ENCODE measurements at places on chromosomes 1 and 21. TPM values are rescaled to one million over a fixed set of nuclear protein-coding genes. Genes with fewer than 3 reads are reported as not detected.

The SLC25A34 gene
- total RNA-seq = 4.1 TPM

The PTPN7 gene
- not detected for total RNA-seq

The TSPEAR gene
- total RNA-seq = not detected

The FCER1A gene
- not detected for total RNA-seq

The RNF186 gene
- not detected for total RNA-seq

The PLPP3 gene
- total RNA-seq = 11.7 TPM

The IFI44 gene
- not detected for total RNA-seq

The HSF2BP gene
- total RNA-seq = 1.0 TPM

The TOMM40L gene
- total RNA-seq = 20.7 TPM

The ENAH gene
- 265 TPM for total RNA-seq

DNA sequence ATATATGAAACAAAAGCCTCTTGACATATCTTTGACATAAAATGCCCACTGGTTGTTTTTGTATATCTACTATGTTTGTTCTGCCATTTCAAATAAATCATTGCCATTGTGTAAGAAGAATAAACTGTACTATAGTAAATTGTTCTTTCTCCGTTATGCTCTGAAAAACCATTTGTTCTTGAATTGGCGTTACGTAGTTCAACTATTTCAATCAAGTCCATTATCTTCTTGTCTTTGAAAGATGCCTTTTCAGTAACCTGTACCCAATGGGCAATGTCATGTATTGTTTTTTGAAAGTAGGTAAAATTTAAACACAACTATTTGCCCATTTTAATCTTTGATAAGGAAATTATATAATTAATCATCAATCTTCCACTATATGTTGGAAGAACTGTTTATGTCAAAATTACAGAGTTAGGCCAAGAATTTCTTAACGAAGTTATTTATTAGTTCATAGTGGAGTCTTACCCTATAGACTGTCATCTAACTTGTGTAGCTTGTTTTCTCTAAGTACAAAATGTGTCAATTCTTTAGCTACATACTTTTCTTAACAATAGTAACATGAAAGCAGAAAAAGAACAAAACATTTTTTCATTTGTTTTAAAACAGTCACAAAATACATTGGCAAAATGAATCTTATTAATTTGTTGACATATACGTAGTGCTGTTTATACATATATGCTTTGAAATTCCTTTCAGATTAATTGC lies 294.8 kb downstream of the PTPRC start:
- H3K27me3 ChIP-seq = no peaks in the 10 kb centered on the region
- no peak overlapping the region for H3K4me3 ChIP-seq
- H3K27ac ChIP-seq = no peak overlapping the region
- H3K36me3 ChIP-seq = no peaks in the 10 kb centered on the region
- DNase-seq = no peak

GRCh38 chr1:203306089-203306964 lies 1.0 kb downstream of the BTG2 start:
- peaks cover 19% of the 10 kb centered on the region for H3K27me3 ChIP-seq
- peak overlapping the region; percentile 100 for H3K4me3 ChIP-seq
- H3K27ac ChIP-seq = peak overlapping the region; percentile 96
- H3K4me1 ChIP-seq = peaks cover 44% of the 10 kb centered on the region
- no peak for DNase-seq

- no peaks in the 10 kb centered on the region for H3K36me3 ChIP-seq
- H3K4me3 ChIP-seq = no peak overlapping the region
- H3K27me3 ChIP-seq = no peaks in the 10 kb centered on the region
- no peak for DNase-seq
- H3K27ac ChIP-seq = no peak overlapping the region
Observed at GRCh38 chr1:198444792-198445191, 95.7 kb downstream of the ATP6V1G3 start.

DNA sequence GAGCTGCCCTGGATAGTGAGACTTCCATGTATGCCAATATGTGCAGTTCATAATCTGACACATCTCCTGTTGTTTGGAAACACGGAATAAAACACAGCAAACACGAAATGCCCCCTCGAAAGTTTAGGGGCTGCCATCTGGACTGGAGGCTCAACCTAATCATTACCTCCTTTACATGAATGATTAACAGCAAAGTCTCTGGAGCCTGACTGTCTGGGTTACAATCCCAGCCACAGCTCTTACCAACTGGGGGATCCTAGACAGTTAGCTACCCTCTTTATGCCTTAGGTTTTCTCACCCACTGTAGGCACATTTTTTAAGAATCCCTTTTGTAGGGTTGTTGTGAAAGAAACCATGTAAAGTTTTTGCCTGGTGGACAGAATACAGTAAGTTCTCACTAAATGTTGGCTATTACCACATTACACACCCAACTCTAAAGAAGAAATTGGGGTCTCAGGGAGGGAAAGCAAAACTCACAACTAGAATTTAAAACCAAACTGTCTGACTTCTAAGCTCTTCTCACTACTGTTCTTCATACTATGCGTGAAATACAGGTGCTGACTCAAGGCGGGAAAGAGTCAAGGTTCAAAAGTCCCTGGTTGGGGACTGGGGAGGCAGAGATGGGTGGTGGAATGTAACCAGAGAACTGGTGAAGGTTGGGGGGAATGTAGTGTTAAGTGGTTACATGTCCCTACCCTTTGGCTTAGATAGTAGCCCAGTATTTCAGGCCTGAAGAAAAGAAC lies 24.2 kb downstream of the CYP4A22 start:
- no peak overlapping the region for H3K4me3 ChIP-seq
- peaks cover 4% of the 10 kb centered on the region for H3K27me3 ChIP-seq
- DNase-seq = no peak
- H3K4me1 ChIP-seq = no peaks in the 10 kb centered on the region

- no peak for DNase-seq
- no peak overlapping the region for H3K27ac ChIP-seq
- no peak overlapping the region for H3K4me3 ChIP-seq
Observed at GRCh38 chr1:200365897-200366426, 43.9 kb downstream of the ZNF281 start.

DNA sequence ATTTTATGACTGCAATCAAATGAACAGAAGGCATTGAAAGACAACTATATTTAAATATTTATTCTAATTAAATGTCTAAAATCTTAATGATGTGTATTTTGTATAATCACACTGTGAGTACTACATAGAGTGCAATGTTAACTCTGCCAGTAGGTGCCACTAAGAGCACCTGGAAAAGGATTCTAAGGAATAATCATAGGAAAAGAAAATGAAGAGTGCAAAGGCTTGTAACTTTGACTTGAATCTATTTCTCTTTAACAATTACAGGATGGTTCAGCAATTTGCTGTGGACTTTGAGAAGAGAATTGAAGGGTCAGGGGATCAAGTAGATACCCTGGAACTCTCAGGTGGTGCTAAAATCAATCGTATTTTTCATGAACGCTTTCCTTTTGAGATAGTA lies 200.4 kb downstream of the DNM3 start:
- H3K4me1 ChIP-seq = no peaks in the 10 kb centered on the region
- no peak overlapping the region for H3K4me3 ChIP-seq
- no peak for DNase-seq

- peak overlapping the region; percentile 35 for H3K27ac ChIP-seq
- peaks cover 2% of the 10 kb centered on the region for H3K27me3 ChIP-seq
- peaks cover 14% of the 10 kb centered on the region for H3K4me1 ChIP-seq
Observed at GRCh38 chr1:175841738-175842187, 98.4 kb upstream of the TNR start.

DNA sequence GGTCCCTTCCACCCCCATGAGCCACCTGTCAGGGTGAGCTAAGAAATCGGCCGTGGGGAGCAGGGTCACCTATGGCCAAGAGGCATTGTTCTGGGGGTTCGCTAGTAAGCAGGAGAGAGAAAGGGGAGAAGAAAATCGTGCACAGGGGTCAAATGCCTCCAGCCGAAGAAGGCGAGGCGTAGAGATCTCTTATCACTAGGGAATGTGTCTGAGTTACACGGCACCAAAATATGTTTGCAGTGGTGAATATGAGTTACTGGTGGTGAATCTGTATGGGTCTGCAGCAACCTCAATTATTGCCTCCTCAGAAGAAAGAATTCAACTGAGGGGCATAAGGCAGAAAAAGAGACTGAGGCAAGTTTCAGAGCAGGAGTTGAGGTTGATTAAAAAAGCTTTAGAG lies 54.2 kb upstream of the RABGAP1L start:
- no peak for DNase-seq
- H3K36me3 ChIP-seq = no peaks in the 10 kb centered on the region
- no peak overlapping the region for H3K27ac ChIP-seq
- no peaks in the 10 kb centered on the region for H3K4me1 ChIP-seq
- H3K4me3 ChIP-seq = no peak overlapping the region
- no peaks in the 10 kb centered on the region for H3K27me3 ChIP-seq

DNA sequence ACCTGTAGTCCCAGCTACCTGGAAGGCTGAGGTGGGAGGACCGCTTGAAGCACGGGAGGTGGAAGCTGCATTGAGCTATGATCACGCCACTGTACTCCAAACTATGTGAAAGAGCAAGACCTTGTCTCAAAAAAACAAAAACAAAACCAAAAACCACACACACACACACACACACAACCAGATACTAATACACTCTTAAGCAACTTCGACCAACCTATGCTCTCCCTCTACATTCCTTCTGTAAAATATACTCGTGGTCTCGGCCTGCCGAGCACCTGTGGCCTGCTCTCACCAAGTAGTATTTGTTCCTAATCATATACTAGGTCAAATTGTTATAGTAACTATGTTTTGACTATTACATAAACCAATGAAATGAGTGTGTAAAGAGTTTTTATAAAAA lies 13.5 kb upstream of the SYT2 start:
- H3K27ac ChIP-seq = peak overlapping the region; percentile 2
- H3K27me3 ChIP-seq = peaks cover 5% of the 10 kb centered on the region
- peaks cover 18% of the 10 kb centered on the region for H3K4me1 ChIP-seq
- no peaks in the 10 kb centered on the region for H3K36me3 ChIP-seq

GRCh38 chr1:54835131-54835898 lies 34.2 kb upstream of the TTC22 start:
- H3K4me1 ChIP-seq = no peaks in the 10 kb centered on the region
- H3K27ac ChIP-seq = no peak overlapping the region
- peaks cover 2% of the 10 kb centered on the region for H3K27me3 ChIP-seq
- no peak overlapping the region for H3K4me3 ChIP-seq
- H3K36me3 ChIP-seq = peaks cover 11% of the 10 kb centered on the region

- no peak overlapping the region for H3K27ac ChIP-seq
- peaks cover 8% of the 10 kb centered on the region for H3K27me3 ChIP-seq
- H3K4me3 ChIP-seq = peak overlapping the region; percentile 72
- peaks cover 5% of the 10 kb centered on the region for H3K4me1 ChIP-seq
- no peaks in the 10 kb centered on the region for H3K36me3 ChIP-seq
Observed at GRCh38 chr1:9183898-9184297, 50.7 kb upstream of the H6PD start.

- H3K27me3 ChIP-seq = peaks cover 20% of the 10 kb centered on the region
- peaks cover 11% of the 10 kb centered on the region for H3K36me3 ChIP-seq
- H3K27ac ChIP-seq = peak overlapping the region; percentile 100
- H3K4me3 ChIP-seq = peak overlapping the region; percentile 100
- H3K4me1 ChIP-seq = peaks cover 22% of the 10 kb centered on the region
Observed at GRCh38 chr1:193185211-193185610, 1.2 kb downstream of the B3GALT2 start.

DNA sequence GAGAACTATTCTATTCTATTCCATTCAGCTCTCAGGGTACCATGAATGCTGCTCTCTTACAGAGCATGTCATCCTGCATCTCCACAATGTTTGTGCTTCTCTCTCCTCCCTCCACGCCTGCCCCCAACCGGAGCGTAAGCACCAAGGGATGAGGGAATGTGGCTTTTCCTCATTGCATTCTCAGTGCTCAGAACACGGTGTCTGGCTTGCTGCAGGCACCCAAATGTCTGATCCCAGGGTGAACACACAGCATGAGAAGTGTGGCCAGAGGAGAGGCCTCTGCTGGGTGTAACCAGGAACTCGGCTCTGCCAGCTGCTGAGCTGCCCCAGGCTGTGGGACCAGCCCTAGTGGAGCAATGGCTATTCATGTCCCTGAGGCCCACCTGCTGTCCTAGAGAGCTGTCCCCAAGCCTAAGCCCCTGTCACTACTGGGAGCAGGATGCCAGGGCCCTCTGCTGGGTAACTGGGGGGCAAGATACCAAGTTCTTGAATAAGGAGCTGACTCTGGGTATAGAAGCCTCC lies 38.3 kb downstream of the OLFML2B start:
- no peak overlapping the region for H3K4me3 ChIP-seq
- no peak overlapping the region for H3K27ac ChIP-seq
- H3K27me3 ChIP-seq = peaks cover 2% of the 10 kb centered on the region
- H3K36me3 ChIP-seq = peaks cover 50% of the 10 kb centered on the region

- no peak overlapping the region for H3K4me3 ChIP-seq
- H3K27ac ChIP-seq = no peak overlapping the region
- DNase-seq = no peak
- no peaks in the 10 kb centered on the region for H3K4me1 ChIP-seq
- peaks cover 9% of the 10 kb centered on the region for H3K36me3 ChIP-seq
- peaks cover 3% of the 10 kb centered on the region for H3K27me3 ChIP-seq
Observed at GRCh38 chr1:184641894-184642293, 112.8 kb downstream of the EDEM3 start.

- no peak overlapping the region for H3K4me3 ChIP-seq
- DNase-seq = no peak
- no peaks in the 10 kb centered on the region for H3K27me3 ChIP-seq
- peaks cover 7% of the 10 kb centered on the region for H3K4me1 ChIP-seq
- H3K27ac ChIP-seq = no peak overlapping the region
Observed at GRCh38 chr1:23964790-23965740, 5.4 kb downstream of the PNRC2 start.

GRCh38 chr1:206693029-206693428 lies 8.3 kb downstream of the MAPKAPK2 start:
- H3K27ac ChIP-seq = peak overlapping the region; percentile 71
- H3K27me3 ChIP-seq = peaks cover 8% of the 10 kb centered on the region
- no peaks in the 10 kb centered on the region for H3K36me3 ChIP-seq

GRCh38 chr1:216553040-216553439 lies 129.8 kb upstream of the USH2A start:
- H3K27ac ChIP-seq = no peak overlapping the region
- DNase-seq = no peak
- H3K4me1 ChIP-seq = no peaks in the 10 kb centered on the region
- no peaks in the 10 kb centered on the region for H3K36me3 ChIP-seq
- H3K27me3 ChIP-seq = no peaks in the 10 kb centered on the region

DNA sequence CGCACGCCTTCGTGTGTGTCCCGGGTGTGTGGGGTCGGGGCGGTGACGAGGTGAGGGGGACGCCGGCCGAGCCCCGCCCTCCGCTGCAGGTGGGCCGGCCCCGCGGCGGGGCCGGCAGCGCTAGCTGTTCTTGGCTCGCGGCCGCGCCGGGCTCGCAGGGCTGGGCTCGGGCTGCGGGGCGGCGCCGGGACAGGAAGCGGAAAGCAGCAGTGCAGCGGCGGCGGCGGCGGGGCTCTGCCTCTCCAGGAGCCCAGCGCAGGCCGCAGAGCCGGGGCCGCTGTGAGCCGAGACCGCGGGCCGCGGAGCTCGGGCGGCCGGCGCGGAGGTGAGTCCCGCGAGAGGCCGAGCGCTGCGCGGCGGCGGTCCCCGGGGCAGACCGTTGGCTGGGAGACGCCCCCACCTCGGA lies at the start of gene VANGL1:
Gene VANGL1, plus strand, starts transcription at position 209 of the 406 bp plus-strand sequence. CDS start 9,444 bp downstream, outside the sequence.
- H3K27ac ChIP-seq = peak within 1 kb of the TSS; percentile 57
- peaks cover 11% of the 10 kb centered on the region for H3K4me1 ChIP-seq
- peaks cover 26% of the 10 kb centered on the region for H3K36me3 ChIP-seq
- H3K4me3 ChIP-seq = peak within 1 kb of the TSS; percentile 90
- H3K27me3 ChIP-seq = peaks cover 10% of the 10 kb centered on the region
- peak; percentile 77 for DNase-seq
